ENCODE measurements at places on chromosomes 13 and 19.

DNA sequence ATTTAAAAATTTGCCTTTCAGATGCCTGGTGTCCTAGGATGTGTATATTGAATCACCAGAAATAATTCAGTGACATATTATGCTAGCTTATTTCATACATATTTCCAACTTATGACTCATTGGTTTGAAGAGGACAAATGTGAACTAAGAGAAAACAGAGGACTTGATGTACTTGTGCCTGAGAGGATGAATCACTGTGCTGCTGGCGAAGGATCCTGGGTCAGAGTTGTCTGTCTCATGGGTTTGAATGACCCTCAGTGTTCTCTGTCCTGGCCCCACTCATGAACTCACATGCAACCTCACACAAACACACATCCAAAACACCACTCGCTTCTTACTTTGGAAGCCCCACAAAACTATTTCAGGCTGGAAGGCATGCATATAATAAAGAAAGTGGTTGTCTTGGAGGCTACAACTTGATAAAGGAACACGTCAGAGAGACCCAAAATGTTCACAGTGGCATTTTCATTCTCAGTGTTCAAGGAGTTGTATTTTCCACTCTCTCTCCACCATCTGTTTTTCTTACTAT is 129.0 kb upstream of the SPRY2 start:
- DNase-seq = no peak

DNA sequence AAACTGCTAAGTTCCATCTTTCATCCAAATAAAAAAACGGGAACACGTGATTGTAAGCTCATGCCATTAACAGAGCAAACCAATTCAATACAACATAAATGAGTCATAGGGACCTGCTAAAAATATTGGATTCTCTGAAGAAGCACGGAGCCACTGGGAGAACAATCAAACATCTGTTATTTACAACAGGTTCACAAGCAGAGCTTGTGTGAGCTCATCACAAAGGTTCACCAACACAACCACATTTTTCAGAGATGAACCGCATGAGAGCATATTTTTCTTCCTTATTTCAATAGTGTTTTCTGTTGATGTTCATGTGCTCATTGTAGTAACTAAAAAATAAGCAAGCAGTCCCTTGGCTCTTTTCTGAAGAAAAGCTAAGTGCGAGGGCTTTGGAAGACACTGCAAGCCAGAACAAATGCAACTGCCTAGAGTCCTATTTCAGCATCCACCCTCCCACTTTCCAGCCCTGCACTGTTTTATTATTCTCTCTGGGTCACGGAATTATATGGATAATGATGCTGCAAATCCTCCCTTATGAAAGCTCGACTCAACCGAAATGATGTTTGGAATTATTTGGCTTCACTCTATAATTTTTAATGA is 545.8 kb downstream of the LIG4 start:
- DNase-seq = no peak

DNA sequence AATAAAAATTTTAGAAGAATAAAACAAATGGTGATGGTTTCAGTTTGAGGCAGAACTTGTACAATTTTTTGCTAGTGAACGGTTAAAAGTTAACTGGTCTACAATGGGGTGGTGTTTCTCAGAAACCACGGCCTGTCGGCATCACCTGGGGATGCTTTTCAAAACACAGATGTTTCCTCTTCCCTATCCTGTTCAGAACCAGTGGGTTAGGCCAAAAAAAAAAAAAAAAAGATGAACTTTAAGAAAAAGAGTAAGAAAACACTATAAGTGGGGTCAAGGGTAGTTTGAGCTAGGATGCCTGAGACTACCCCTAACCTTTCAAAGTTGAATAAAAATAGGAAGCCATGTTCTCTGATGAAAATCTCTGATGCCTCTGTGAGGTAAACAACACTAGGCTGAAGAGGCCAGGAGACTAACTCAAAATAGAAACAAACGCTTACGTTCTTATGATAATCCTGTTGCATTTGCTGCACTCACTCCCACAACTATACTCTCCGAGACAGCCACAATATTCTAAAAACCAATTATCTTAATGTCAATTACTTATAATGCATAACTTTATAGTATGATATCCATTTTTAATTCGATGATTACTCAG is 3.3 kb downstream of the MTIF3 start:
- no peak for DNase-seq

DNA sequence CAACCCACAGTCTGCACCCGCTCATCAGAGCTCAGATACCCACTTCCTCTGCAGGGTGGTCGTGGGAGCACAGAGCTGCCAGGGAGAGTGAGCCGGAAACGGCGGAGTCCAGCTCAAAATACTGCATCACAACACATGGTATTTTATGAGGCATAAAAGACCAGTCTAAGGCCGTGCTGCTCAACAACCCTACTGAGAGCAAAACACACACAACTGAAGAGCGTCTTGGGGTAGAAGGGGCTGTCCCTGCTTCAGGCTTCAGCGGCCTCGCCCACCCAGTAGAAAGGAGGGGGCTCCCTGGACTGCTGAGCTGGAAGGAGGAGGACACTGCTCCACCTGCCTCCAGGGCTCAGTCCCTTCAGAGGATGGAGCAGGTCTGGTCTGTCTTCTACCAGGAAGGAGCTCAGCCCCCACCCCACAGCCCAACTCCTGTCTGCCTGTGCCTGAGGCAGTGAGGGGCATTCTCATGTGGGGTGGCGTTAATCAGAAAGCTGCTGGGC is 36.9 kb downstream of the NAXD start:
- DNase-seq = no peak

DNA sequence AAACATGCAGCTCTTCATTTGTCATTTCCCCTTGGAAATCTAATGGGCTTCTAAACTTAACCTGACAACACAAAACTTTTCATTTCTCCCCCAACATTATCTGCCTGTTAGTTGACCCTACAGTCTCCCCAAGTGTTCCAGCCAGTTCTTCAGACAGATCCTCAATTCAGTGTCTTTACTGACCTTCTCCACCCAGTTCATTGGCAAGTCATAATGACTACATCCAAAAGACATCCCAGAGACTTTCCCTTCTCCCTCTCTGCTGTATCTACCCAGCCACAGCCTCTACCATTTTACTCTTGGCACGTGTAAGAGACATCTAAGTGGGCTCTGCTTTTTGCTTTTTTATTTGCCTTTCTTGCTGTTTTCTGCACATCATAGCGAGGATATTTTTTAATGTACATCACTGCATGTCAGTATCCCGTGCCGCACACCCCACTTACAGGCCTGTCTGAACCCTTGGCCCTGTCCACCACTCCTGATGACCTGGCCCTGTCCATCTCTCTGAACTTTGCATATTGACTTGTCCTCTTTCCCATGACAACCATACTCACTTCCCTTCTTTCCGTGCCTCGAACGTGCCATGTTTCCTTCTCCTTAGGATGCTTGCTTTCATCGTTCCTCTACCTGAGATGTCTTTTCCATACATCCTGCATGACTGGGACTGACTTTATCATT is 391.9 kb downstream of the IRS2 start:
- no peak for DNase-seq

GRCh38 chr13:40974460-40975407 is 44.4 kb downstream of the ELF1 start:
- DNase-seq = no peak

- peak; percentile 10 for DNase-seq
Measured at GRCh38 chr13:106533101-106533942, 2.1 kb downstream of the EFNB2 start.

- DNase-seq = no peak
Measured at GRCh38 chr19:1841209-1841924, 6.9 kb downstream of the REXO1 start.

DNA sequence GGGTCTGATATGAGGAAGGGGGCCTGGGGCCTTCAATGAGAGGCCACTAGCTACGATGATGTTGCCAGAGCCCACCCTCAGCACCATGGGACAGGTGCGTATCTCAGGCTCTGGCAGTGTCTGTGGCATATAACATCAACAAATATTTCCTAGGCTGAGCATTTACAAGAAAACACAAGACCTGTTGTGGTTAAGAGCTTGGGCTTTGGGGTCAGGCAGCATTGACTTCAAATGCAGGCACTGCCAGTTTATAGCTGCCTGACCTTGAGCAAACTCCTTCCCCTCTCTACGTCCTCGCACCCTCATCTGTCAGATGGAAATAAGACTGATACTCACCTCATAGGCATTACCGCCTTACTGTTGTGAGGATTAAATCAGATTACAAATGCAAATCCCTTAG is 156.0 kb downstream of the KATNAL1 start:
- no peak for DNase-seq

DNA sequence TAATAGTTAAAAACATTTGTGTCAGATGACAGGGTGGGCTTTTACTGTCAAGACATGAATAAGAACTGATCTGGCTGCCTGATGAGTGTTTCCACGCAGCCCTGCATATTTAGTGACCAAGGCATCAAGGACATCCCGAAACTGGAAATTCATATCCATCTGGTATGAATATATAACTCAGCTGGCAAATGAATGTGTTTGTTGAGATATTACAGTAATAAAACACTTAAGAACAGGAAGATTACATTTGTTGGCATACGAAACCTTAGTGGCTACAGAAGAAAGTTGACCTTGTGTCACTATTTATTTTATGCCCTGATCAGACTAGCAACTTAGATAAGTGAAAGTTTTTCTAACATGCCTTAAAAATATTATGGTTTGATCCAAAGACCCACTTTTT is 32.8 kb downstream of the RAP2A start:
- no peak for DNase-seq

DNA sequence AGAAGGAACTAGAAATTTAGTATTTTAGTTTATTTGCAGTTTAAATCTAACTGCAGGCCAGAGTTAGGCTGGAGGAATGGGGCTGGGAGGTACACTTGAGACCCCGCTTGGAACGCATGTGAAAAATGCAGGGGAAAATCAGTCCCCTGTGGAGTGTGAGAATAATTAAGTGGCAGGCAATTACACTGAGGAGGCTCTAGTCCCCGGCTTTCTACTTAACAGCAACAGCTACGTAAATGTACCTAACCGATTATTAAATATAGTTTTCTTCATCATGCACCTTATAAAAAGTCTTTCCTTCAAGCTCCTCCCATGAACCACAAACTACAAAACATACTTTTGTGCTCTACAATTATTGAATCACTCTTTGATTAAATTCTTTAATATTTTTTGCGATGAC is 804 bp downstream of the ZNF708 start:
- no peak for DNase-seq

- peak; percentile 23 for DNase-seq
Measured at GRCh38 chr13:28100150-28101121, at the start of gene FLT3. TSS of gene FLT3 (minus strand) at chr13:28100576. CDS start at chr13:28100510, 66 bp downstream.

DNA sequence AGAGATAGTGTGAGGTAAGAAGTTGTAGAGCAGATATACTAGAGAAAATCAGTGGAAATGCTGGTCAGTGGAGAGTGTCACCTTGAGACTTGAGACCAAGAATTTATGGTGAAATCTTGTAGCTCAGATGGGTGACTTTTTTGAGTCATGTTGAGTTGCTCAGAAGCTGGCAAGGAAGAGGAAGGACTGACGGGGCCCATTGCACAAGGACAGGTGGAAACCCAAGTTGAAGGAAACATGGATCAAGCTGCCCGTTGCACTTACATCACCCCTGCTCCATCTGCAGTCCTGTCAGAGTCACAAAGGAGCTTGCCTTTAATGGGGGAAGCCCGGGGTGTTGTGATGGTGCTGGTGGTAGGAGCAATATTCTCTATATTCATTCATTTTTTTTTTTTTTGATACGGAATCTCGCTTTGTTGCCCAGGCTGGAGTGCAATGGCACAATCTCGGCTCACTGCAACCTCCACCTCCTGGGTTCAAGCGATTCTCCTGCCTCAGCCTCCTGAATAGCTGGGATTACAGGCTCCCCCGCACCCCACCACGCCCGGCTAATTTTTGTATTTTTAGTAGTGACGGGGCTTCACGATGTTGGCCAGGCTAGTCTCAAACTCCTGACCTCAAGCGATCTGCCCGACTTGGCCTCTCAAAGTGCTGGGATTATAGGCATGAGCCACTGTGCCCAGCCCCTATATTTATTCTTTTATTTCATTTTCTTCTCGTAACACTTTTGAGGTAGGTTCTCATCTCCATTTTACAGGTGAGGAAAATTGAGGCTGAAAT is 27.4 kb downstream of the UBAC2 start:
- no peak for DNase-seq

DNA sequence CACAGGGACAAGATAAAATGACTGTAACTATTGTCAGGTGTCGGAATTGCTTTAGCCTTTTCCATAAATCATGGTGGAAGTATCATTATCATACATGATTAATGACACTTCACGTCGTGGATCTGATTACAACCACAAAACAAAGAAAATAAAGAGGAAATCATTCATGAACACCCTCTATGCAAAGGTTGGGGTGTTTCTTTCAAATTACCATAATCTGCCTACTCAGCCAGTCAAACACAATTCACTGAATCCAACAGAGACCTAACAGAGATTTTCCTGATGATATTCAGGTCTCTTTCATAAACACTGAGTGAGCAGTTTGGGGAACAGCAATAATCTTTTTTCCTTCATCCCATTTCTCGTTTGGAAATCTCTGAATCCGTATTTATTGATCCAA is 625.6 kb downstream of the DCT start:
- DNase-seq = no peak

DNA sequence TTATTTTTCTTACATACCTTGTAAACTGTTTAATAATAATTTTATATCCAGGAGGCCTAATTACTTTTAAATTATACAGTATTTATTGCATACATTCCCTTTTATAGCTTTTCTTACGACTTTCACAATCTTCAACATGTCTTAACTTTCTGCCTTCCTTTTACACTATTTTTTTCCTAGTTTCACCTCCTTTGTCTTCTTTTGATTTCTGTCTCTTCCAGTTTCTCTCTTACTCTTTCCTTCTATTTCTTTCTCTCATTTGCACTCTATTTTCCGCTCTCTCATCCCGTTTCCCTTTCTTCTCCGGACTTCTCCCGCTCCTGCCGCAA is 11.5 kb downstream of the ZNF552 start:
- no peak for DNase-seq

GRCh38 chr13:113150550-113151365 is 7.7 kb upstream of the PROZ start:
- DNase-seq = no peak

GRCh38 chr13:98143601-98144026 is 720 bp downstream of the FARP1 start:
- DNase-seq = no peak

DNA sequence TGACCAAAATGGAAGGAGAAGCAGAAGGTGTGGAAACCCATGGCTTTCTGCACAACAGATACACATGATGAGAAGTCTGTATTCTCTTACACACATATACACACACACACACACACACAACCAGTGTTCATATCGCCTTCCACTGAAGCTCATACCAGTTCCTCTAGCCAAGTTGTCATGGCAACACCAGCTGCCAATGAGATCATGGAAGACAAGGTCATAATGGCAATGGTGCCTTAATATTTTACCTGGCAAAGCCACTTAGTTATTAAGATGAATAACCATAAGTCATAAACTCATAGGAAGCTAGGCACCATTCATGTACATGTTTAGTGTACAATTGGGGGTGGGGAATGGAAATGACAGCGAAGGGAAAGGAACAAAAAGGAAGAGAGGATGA is 2.6 kb upstream of the DHRS12 start:
- no peak for DNase-seq

Data from stimulated activated CD4-positive, alpha-beta T cell treated with anti-CD3 and anti-CD28 coated beads, Interleukin-2, amount 100 ng/mL, for 48 hours (primary cell).